CD4-positive, alpha-beta T cell treated with Interleukin-2 at 100 ng/mL for 4 hours (primary cell): ENCODE measurements at places on chromosomes 7 and 10.

- DNase-seq, result no peak
Observed at GRCh38 chr10:67549390-67549789, 146.6 kb downstream of the CTNNA3 start.

DNA sequence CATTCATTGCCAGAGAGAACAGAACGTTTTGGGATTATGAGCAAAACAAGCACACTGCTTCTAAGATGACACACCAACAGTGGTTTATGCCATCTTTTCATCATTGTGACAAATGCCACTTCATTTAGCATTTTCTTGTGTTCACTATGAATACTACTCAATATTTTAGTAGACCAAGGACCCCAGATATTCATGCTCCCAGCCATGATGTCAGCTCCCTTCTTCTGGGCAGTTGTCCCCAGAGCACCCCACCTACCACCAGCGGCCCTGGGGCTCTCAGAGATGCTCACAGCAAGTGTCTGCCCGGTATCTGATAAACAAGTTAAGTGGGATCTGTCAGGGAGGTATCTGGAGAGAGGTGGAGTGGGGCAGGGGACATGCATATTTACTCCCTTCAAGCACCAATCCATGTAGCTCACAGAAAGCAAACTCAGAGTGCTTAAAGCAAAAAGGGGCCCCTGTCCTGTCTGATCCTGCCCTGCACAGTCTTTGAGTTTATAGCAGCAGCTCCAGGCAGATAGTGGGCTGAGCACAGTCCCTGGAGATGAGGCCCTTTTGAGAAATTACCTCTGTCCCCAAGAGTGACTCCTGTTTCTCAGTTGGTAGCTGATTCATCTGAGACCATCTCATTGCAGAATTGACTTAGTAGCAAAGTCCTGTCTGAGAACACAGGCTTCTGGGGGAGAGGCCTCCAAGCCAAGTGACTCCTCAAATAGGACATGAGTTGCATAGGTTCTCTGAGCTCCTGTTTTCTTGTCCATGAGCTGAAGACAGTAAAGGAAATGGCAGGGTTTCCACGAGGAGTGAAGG, 281.8 kb upstream of the KLF6 start:
- no peak for DNase-seq

DNA sequence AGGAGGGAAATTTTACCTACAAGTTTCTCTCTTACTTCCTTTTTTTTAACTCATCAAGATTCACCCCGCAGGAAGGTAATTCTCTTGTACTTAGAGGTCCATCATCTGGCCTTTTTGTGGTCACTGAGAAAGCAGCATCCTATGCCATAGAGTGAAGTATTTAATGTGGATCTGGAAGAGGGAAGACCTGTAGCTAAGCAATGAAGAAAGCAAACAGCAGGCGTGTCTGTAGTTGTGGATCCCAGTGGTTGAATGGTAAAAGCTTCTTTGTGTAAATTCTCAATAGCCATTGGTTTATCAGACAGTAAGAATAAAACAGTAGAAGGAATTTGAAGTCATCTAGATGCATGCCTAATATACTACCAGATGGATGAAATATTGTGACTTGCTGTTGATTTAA, 196.4 kb downstream of the ANKRD7 start:
- DNase-seq, result no peak

- DNase-seq, result no peak
Observed at GRCh38 chr10:86349474-86349873, 17.1 kb downstream of the GRID1 start.

DNA sequence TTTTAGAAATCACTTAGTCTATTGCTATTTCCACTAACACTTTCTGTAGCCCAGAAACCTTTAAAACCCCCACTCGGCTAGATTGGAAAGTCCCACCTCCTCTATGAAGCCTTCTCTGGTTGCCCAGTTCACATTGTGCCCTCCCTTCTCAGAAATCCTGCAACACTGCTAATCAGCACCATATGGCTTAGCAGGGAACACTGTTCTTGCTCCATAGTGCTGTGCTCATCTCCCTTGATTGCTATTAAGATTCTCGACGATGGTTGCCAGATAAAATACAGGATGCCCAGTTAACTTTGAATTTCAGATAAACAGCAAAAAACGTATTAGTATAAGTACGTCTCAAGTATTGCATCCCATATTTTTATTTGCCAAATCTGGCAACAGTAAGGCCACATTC, 40.1 kb upstream of the XPNPEP1 start:
- DNase-seq, result no peak

- peak; percentile 25 for DNase-seq
Observed at GRCh38 chr7:55536619-55537457, 35.5 kb downstream of the VOPP1 start.

DNA sequence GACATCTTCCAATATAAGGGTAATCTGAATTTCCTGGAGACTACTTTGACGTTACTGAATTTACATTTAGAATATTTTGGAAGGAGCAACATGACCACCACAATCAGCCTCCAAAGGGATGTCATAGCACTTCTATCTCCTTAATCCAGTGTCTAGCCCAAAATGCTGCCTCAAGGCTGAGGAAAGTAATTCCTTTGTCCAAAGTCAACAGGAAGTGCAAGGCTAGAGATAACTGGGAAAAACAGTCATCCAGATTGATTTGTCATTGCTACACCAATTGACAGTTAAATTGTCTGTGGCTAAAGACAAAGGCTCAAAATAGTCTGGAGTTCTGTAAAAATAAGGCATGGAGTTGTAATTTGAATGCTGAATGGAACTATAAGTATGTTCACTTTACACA, 3.9 kb upstream of the TFPI2 start:
- no peak for DNase-seq

DNA sequence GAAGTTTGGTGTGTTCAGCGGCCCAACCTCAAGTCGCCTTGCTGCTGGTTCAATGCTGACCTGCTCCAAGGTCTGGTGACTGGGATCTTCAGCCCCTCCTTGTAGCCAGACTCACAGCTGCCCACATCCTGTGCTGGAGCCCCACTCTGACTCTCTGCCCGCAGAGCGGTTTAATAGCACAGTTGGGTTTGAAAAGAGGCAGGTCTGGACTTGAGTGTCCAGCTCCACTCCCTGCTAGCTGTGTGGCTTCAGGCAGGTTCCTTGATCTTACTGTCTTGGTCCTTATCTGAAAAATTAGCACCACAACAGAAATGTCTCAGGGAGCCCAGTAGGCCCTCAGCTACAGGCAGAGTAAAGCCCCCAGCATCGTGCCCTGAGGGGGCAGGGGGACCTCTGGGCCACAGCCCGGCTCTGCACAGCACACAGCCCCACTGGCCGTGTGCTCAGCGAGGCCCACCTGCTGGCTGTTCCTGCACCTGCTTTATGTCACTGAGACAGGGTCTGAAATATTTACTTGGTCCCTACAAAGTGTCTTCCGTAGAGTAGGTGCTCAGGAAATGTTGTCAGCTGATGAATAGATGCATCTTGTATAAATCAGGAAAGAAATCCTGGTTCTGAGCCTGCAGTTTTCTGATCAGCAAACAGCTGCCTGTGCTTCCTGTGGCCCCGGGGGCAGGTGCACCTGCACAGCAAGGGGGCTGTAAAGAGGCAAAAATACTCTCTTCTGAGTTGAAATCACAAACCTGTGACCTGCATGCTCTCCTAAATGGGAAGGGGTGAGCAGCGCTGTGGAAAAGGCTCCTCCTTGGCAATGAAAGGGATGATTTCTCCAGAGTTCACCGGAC, 155.5 kb downstream of the SVIL start:
- DNase-seq, result no peak

DNA sequence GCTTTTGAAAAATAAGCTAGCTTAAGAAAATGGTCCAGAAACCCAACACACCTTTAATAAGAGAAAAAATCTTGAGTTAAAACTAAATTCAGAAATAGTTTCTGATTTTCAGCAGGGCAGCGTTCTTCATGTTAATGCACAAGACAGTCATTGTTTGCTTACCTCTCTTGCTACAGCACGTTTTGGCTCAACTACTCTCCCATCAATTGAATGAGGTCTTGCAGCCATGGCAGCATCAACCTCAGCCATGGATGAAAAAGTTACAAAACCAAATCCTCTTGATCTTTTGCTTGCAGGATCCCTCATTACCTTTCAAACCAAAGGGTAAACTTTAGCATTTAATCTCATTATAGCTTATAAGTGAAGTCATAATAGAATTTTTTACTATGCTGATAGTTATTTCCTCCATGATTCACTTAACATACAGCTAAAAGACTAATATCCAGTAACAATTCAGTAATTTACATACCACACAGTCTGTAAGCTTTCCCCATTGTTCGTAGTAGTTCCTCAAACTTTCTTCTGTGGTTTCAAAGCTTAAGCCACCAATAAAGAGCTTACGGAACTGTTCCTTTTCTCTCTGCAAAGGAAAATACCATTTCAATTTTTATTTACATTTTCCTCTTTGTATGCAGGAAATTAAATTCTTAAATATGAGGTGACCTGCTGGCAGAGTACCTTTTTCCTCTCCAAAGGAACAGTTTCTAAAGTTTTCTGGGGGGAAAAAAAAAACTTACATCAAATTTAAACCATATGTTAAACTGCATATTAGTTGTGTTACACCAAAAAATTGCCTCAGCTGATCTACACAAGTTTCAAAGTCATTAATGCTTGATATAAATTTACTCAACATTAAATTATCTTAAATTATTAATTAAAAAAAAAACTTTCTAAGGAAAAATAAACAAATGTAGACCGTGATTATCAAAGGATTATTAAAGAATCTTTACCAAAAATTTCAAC, 3.1 kb downstream of the HNRNPA2B1 start:
- no peak for DNase-seq

DNA sequence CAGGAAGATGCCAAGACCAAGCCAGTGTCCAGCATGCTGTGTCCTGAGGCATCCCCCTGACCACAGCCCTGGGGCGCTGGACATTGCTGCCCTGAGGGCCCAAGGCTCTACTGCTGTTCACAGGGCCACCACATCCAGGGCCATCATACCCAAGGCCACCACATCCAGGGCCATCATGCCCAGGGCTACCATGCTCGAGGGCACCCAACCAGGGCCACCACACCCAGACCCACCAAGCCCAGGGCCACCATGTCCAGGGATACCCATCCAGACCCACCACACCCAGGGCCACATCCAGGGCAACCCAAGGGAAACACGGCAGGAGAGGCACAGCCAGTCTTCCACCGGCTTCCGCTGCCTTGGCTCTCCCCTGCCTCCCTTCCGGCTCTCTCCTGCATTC, 17.1 kb downstream of the STK32C start:
- no peak for DNase-seq

DNA sequence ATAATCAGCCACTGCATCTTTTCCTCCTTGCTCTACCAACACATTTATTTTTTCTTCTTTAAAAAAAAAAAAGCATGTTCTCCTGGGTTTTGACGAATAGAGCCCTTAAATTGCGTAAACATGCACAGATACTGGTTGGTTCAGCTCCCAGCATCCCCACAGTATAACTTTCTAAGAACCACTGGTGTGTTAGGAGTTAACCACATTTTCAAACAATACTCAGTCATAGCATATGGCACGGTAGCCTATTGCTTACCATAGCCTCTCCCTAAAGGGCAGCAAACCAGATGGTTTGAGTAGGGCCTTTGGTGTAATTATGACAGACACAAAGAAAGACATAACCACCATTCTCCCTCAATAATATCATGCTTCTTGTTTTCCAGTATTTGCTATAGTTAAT, 145.0 kb downstream of the LRRC4 start:
- DNase-seq, result no peak

- no peak for DNase-seq
Observed at GRCh38 chr10:51527522-51528219, 171.7 kb downstream of the CSTF2T start.

DNA sequence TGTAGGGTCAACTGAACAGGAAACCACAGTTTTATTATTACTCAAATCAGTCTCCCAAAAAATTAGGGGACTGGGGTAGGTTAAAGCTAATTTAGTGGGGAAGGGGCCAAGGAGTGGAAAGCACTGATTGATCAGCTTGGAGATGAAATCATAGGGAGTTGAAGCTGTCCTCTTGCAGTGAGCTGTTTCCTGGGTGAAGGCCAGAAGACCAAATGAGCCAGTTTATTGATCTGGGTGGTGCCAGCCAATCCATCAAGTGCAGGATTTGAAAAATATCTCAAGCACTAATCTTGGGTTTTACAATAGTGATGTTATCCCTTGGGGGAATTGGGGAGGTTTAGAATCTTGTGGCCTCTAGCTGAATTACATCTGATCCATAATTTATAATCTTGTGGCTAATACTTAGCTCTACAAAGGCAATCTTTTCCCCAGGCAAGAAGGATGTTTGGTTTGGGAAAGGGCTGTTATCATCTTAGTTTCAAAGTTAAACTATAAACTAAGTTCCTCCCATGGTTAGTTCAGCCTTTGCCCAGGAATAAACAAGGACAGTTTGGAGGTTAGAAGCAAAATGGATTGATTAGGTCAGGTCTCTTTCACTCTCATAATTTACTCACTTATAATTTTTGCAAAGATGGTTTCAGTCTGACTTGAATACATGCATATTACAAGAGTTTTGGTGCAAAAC, 773.5 kb downstream of the XPNPEP1 start:
- no peak for DNase-seq

- no peak for DNase-seq
Observed at GRCh38 chr10:546971-547590, 142.4 kb downstream of the DIP2C start.

DNA sequence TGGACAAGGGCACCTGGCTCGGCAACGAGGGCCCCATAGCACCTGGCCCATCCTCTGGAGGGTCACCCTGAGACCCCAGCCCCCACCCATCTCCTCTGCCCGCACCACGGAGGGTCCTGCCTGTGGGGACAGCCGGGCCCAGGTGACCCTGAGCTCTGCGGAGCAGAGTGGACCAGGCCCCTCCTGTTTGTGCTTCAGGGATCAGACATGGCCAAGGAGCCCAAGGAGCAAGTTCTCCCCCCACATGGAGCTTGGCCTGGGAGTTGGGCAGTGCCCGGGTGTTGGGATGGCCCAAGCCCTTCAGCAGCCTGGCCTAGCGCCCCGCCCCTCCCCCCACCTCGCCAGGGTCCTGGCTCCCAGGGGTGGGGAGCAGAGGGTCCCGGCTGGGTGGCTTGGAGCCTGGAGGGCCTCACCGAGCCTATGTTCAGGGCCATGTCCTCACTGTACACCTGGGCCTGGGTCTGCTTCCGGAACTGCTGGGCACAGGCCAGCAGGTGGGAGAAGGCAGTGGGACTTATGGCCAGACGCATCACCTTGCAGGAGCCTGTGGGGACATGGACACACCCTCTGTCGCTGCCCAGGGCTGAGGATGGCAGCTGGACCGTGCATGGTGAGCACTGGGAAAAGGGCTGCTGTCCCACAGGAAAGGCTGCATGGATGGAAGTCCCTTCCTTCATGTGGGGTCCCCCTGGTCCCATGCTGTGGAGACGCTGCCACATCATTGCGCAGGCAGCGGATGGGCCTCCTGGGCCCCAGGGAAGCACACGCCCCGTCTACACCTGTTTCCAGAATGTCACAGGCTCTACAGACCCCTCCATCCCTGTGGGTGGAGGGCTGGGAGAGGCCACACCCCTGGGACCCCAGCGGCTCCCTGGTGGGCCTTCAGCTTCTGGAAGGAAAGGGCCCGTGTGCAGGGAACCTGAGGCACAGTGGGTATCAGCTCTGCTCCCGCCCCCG, 49.2 kb upstream of the NKX6-2 start:
- DNase-seq, result no peak

GRCh38 chr7:129771928-129772479, 160.5 kb downstream of the NRF1 start:
- DNase-seq, result no peak

- no peak for DNase-seq
Observed at GRCh38 chr7:132145466-132145865, 430.8 kb downstream of the PLXNA4 start.

- no peak for DNase-seq
Observed at GRCh38 chr10:29611781-29612381, 22.9 kb downstream of the SVIL start.

- DNase-seq, result peak; percentile 11
Observed at GRCh38 chr7:128794020-128794419, 2.3 kb downstream of the CCDC136 start.

GRCh38 chr10:122435212-122435827, 19.1 kb upstream of the ARMS2 start:
- peak; percentile 73 for DNase-seq
